Left cardiac atrium (tissue), 4 donors: ENCODE measurements at places on chromosomes 7 and 10. TPM values are rescaled to one million over a fixed set of nuclear protein-coding genes. Genes with fewer than 3 reads are reported as not detected.

Gene AKR1B1
- total RNA-seq: 294 TPM

Gene MYL10
- total RNA-seq: not detected

Gene EIF4EBP2
- total RNA-seq: 82.9 TPM

Gene TWIST1
- 3.2 TPM for total RNA-seq

Gene NKX1-2
- total RNA-seq: not detected

Gene FAM25C
- not detected for total RNA-seq

Gene PPP1R17
- total RNA-seq: not detected

Gene NKX2-3
- total RNA-seq: not detected

Gene NUTM2E
- total RNA-seq: not detected

Gene UNCX
- not detected for total RNA-seq

Gene TDRD1
- total RNA-seq: 1.0 TPM

Gene SLC26A5
- total RNA-seq: not detected

Gene TTYH3
- total RNA-seq: 38.7 TPM

Gene VIPR2
- total RNA-seq: 6.3 TPM

Gene PYROXD2
- total RNA-seq: 6.1 TPM

Gene MMP21
- total RNA-seq: 0.34 TPM

Gene MTURN
- total RNA-seq: 25.8 TPM

Gene SAP25
- 1.5 TPM for total RNA-seq

Gene LRRD1
- total RNA-seq: 0.10 TPM

Gene ABCC2
- 0.94 TPM for total RNA-seq
